Bronchus fibroblast of lung (primary cell): ENCODE measurements at places on chromosomes 5 and 9. TPM values are rescaled to one million over a fixed set of nuclear protein-coding genes. Genes with fewer than 3 reads are reported as not detected.

PCSK1 gene
- under 0.01 TPM in 1 of 2 replicates, not detected in the other for total RNA-seq

PCDHA9 gene
- total RNA-seq, result not detected in 2 replicates

ORM2 gene
- total RNA-seq, result not detected in 2 replicates

ABLIM3 gene
- 63.9 and 64.7 TPM in 2 replicates for total RNA-seq

AFAP1L1 gene
- 11.8 and 12.2 TPM in 2 replicates for total RNA-seq

C5orf63 gene
- total RNA-seq, result 2.0 and 2.2 TPM in 2 replicates

GPX3 gene
- 2.4 and 2.7 TPM in 2 replicates for total RNA-seq

FOXD4L3 gene
- not detected in 2 replicates for total RNA-seq

IL17B gene
- not detected in 2 replicates for total RNA-seq

UBE2QL1 gene
- not detected in 2 replicates for total RNA-seq

BTNL3 gene
- not detected in 2 replicates for total RNA-seq

STKLD1 gene
- not detected in 2 replicates for total RNA-seq

FBP2 gene
- not detected in 2 replicates for total RNA-seq

PGM5 gene
- total RNA-seq, result 0.34 and 1.0 TPM in 2 replicates

GGTA1 gene
- total RNA-seq, result not detected in 2 replicates

TMOD1 gene
- 0.17 TPM in 1 of 2 replicates, not detected in the other for total RNA-seq

FRMPD1 gene
- total RNA-seq, result not detected in 2 replicates

CA9 gene
- total RNA-seq, result 0.74 and 0.84 TPM in 2 replicates

SLC46A2 gene
- not detected in 2 replicates for total RNA-seq

NEUROG1 gene
- total RNA-seq, result not detected in 2 replicates

STK32A gene
- under 0.01 TPM in 1 of 2 replicates, not detected in the other for total RNA-seq

EIF4E1B gene
- total RNA-seq, result not detected in 2 replicates

DOK3 gene
- 0.17 and 0.74 TPM in 2 replicates for total RNA-seq

PCDH1 gene
- total RNA-seq, result 0.15 and 0.17 TPM in 2 replicates

CSF1R gene
- 0.89 TPM in 1 of 2 replicates, not detected in the other for total RNA-seq

PCDHGA1 gene
- under 0.01 and 0.15 TPM in 2 replicates for total RNA-seq

CDH18 gene
- total RNA-seq, result 0.34 and 1.5 TPM in 2 replicates

GMCL2 gene
- total RNA-seq, result not detected in 2 replicates

PCA3 gene
- not detected in 2 replicates for total RNA-seq
